Progenitor cell of endocrine pancreas (in vitro differentiated cells): ENCODE measurements at places on chromosomes 5 and 9. TPM values are rescaled to one million over a fixed set of nuclear protein-coding genes. Genes with fewer than 3 reads are reported as not detected.
A peak's percentile ranks its signal among the peaks of the same experiment; 100 is the strongest.

DNA sequence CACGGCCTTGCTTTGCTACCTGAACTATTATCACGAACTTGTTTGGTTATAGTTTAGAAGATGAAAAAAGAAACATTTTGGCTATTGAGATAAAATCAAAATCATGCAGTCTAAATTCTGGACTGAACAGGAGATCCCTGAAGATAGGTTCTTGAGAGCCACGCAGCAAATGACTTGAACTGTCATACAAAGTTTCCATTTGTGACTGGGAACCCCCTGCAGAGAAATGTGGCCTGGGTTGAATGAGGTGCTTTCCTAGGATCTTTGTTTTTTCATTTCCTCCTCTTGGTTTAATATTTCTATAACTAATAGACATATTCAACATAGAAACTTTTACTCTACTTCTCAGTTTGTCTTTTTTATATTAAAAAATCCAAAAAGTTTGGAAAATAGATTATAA lies 184.7 kb upstream of the TRPM3 start:
- no peaks in the 10 kb centered on the region for H3K27me3 ChIP-seq
- no peaks in the 10 kb centered on the region for H3K4me1 ChIP-seq
- H3K36me3 ChIP-seq, result no peaks in the 10 kb centered on the region

DNA sequence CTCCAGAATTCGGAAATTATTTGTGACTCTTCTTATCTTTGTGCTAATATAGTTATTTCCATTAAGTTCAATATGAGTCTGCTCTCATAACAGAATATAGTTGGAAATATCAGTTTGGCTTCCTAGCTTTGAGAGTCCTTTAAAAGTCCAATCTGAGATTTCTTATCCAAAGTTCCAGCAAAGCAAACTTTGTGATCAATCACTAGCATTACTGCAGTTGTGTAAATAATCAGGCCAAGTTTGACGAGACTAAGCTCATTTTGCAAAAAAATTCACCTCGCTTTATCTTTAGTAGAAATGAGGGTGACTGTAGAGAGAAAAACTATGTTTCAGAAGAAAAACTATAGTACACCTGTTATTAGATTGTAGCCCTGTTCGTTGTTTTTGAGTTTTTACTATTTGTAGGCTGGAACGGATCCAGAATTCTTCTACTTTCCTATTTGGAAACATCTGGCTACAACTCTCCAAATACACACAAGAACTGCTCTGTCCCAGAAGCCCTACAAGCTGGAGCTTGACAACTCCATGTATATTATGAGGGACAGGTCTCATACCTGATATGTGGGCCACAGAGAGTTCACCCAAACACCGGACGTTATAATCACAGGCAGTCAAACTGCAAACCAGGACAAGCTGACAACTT lies 47.8 kb downstream of the RAPGEF1 start:
- H3K4me3 ChIP-seq, result no peak overlapping the region
- peak overlapping the region; percentile 58 for H3K27ac ChIP-seq
- no peaks in the 10 kb centered on the region for H3K36me3 ChIP-seq
- no peak for DNase-seq
- H3K27me3 ChIP-seq, result no peaks in the 10 kb centered on the region

GRCh38 chr9:131951905-131952304 lies 127.8 kb downstream of the MED27 start:
- H3K36me3 ChIP-seq, result no peaks in the 10 kb centered on the region
- no peak for DNase-seq
- H3K27ac ChIP-seq, result no peak overlapping the region
- H3K27me3 ChIP-seq, result no peaks in the 10 kb centered on the region

DNA sequence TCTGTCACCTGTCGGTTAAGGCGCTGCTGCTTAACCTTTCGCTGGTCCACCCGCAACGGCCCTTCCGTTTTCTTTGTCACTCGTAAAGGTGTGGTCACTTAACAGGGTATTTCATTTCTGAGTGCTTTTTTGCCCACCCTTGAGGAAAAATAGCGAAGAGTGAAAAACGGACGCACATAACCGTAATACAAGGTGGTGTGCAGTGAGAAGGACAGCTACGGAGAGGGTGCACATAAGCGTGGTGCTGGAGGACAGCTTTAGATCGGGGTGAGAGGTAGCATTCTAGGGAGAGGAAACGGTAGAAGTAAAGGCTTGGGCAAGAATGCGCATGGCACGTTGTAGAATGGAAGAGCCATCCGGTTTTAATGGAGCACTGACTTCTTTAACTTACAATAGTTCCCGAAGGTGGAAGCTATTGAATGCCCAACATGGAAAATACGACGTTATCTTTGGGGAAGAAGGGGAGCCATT lies 761 bp downstream of the CCT5 start:
- peak overlapping the region; percentile 82 for H3K4me3 ChIP-seq
- DNase-seq, result no peak
- peaks cover 28% of the 10 kb centered on the region for H3K4me1 ChIP-seq

DNA sequence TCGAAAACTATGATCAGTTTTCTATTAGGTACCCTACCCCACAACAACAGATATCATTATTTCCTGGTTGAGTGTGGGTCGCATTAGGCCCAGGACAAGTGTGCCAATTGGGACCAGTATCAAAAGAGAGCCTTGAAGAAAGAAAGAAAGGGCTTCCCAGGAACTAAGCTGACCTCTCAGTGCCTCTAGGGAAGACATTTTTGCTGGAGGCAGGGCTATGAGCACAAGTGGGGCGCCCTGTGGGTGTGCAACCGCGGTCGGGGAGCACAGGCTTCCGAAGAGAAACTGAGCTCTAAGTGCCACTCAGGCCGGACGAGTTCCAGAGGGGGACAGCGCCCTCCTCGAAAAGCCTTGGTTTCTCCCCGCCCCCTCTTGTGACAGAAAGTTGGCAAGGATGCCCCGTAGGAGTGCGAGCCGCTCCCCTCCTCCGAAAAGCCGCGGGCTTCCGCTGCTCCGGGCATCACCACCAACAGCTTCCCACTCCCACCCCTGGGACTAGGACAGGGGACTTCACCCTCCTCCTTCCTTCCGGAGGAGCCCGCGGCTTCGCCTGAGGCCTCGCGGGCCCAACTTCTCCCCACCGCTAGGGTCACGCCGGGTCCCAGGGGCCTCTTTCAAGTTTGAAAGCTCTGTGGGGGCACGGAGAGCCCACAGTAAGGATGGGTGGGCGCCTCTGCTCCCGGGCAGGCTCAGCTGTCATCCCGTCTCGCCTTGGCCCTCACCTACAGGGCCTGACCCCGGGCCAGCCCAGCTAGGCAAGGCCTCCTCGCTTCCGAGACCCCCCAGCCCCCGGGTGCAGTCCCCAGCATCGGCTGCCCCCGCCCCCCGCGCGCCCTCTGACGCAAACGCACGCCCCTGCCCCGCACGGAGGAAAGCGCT lies 2.0 kb downstream of the NR2F1-AS1 start:
- peaks cover 11% of the 10 kb centered on the region for H3K4me1 ChIP-seq
- no peak overlapping the region for H3K27ac ChIP-seq
- peak overlapping the region; percentile 50 for H3K4me3 ChIP-seq
- no peak for DNase-seq
- no peaks in the 10 kb centered on the region for H3K36me3 ChIP-seq

- DNase-seq, result no peak
- peaks cover 3% of the 10 kb centered on the region for H3K4me1 ChIP-seq
- H3K27me3 ChIP-seq, result peaks cover 6% of the 10 kb centered on the region
- no peaks in the 10 kb centered on the region for H3K36me3 ChIP-seq
- H3K27ac ChIP-seq, result no peak overlapping the region
These were observed 7.6 kb downstream of the PAM start for GRCh38 chr5:102762562-102763227.

GRCh38 chr9:109568089-109568488 lies 70.0 kb upstream of the PTPN3 start:
- H3K36me3 ChIP-seq, result no peaks in the 10 kb centered on the region
- H3K4me1 ChIP-seq, result peaks cover 3% of the 10 kb centered on the region
- peaks cover 60% of the 10 kb centered on the region for H3K27me3 ChIP-seq
- H3K4me3 ChIP-seq, result no peak overlapping the region
- no peak overlapping the region for H3K27ac ChIP-seq

DNA sequence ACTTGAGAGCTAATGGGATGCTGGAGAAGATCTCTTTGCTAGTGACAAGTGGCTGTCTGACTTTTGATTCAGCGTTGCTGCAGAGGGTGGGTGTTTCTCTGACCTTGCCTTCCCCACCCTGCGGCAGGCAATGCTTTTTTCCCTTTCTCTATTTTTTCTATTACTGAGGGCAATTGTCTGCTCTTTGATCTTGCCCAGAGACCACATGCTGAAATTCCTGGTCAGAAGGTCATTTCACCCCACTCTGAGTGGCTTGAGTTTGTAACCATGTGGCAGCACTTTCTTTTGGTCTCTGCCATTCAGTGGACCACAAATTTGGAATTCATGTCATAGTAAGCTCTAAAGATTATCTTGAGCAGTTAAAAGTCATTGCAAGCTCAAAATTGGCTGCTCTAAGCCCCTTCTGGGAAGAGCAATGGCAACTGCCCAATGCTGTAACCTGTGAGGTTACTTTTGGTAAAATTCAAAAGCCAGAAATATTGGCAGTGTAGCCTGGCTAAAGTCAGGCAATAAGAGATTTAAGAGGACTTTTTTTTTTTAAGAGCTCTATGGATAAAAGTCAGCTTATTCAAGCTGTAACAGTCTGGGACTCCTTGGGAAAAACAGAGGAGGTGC lies 30.4 kb upstream of the MTMR12 start:
- DNase-seq, result no peak
- H3K4me1 ChIP-seq, result no peaks in the 10 kb centered on the region
- H3K36me3 ChIP-seq, result peaks cover 6% of the 10 kb centered on the region
- no peaks in the 10 kb centered on the region for H3K27me3 ChIP-seq
- no peak overlapping the region for H3K27ac ChIP-seq

- H3K4me1 ChIP-seq, result peaks cover 6% of the 10 kb centered on the region
- H3K36me3 ChIP-seq, result no peaks in the 10 kb centered on the region
- DNase-seq, result no peak
- H3K27ac ChIP-seq, result no peak overlapping the region
- no peak overlapping the region for H3K4me3 ChIP-seq
These were observed 21.6 kb upstream of the ANGPTL2 start for GRCh38 chr9:127143920-127144465.

- H3K36me3 ChIP-seq, result peaks cover 1% of the 10 kb centered on the region
- no peaks in the 10 kb centered on the region for H3K27me3 ChIP-seq
- H3K4me3 ChIP-seq, result no peak overlapping the region
- peaks cover 15% of the 10 kb centered on the region for H3K4me1 ChIP-seq
- H3K27ac ChIP-seq, result no peak overlapping the region
These were observed 45.2 kb downstream of the TLE4 start for GRCh38 chr9:79616971-79617370.

- H3K4me1 ChIP-seq, result peaks cover 28% of the 10 kb centered on the region
- peak overlapping the region; percentile 99 for H3K27ac ChIP-seq
- H3K27me3 ChIP-seq, result no peaks in the 10 kb centered on the region
- peak overlapping the region; percentile 94 for H3K4me3 ChIP-seq
- peaks cover 14% of the 10 kb centered on the region for H3K36me3 ChIP-seq
These were observed 326 bp downstream of the RIGI start for GRCh38 chr9:32525709-32526030.

DNA sequence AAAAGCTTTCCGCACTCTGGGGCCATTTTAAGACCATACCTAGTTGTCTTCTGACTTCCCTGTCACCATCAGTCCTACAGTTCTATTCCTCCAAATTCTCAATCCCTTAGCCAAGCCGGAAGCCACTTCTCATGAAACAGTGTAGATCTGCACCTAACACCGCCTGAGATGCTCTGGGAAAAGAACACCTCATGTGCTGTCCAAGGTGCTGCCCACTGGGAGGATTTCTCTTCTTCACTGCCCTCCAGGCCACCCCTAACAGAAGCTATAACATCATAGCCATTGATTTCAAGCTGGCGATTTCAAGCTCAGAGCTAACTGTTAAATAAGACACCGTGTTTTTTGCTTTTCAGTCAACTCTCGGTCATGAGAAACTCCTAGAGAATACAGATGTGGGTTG lies 559.3 kb downstream of the CCDC171 start:
- H3K4me1 ChIP-seq, result no peaks in the 10 kb centered on the region
- no peak overlapping the region for H3K27ac ChIP-seq
- H3K27me3 ChIP-seq, result no peaks in the 10 kb centered on the region
- H3K36me3 ChIP-seq, result no peaks in the 10 kb centered on the region
- no peak overlapping the region for H3K4me3 ChIP-seq
- DNase-seq, result no peak

GRCh38 chr5:54719384-54720283 lies 202.1 kb downstream of the SNX18 start:
- H3K4me3 ChIP-seq, result no peak overlapping the region
- no peak for DNase-seq
- H3K4me1 ChIP-seq, result no peaks in the 10 kb centered on the region
- no peaks in the 10 kb centered on the region for H3K36me3 ChIP-seq

GRCh38 chr5:137890845-137891244 lies 1.6 kb downstream of the PKD2L2 start:
- peak overlapping the region; percentile 92 for H3K27ac ChIP-seq
- DNase-seq, result no peak
- H3K4me1 ChIP-seq, result peaks cover 19% of the 10 kb centered on the region

GRCh38 chr5:60738461-60738860 lies 38.5 kb upstream of the DEPDC1B start:
- H3K27ac ChIP-seq, result no peak overlapping the region
- no peak for DNase-seq
- no peaks in the 10 kb centered on the region for H3K4me1 ChIP-seq

DNA sequence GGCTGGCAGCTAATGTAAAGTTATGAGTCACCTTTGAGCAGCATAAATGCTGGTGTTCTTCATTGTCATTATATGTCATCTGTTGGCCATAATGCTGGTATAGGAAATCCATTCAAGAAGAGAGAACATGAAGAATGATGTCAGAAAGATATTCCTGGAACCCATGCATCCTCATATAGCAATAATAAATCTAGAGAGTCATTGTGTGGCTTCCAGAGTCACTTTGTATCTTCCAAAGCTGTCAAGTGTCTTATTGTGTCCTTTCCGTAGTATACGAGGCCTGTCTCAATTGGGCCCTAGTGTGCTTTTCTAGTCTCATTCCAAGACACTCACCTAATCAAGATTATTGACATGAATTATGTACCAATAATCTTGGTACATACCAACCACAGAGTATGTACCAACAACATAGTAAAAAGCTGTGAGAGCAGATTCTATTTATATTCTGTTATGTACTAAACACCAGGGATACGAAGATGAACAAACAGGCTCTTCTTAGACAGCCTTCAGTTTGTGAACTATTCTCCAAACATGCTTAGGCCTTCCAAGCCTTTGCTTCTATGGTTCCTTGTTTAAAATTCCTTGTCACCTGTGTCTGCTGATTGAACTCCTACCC lies 110.1 kb downstream of the ERCC6L2 start:
- H3K4me3 ChIP-seq, result no peak overlapping the region
- peaks cover 28% of the 10 kb centered on the region for H3K36me3 ChIP-seq
- H3K27ac ChIP-seq, result no peak overlapping the region
- peaks cover 5% of the 10 kb centered on the region for H3K4me1 ChIP-seq

GHR gene
- 5.6 and 6.6 TPM in 2 replicates for total RNA-seq

RIC1 gene
- total RNA-seq, result 24.2 and 25.1 TPM in 2 replicates

SKP2 gene
- total RNA-seq, result 61.3 and 68.4 TPM in 2 replicates

PNPLA7 gene
- total RNA-seq, result 7.9 and 8.8 TPM in 2 replicates

SELENOP gene
- 85.3 and 86.3 TPM in 2 replicates for total RNA-seq

GLDC gene
- 11.1 and 11.3 TPM in 2 replicates for total RNA-seq

IL9 gene
- not detected in 2 replicates for total RNA-seq

CEL gene
- total RNA-seq, result 5.2 and 5.4 TPM in 2 replicates

ZNG1C gene
- 37.3 and 39.2 TPM in 2 replicates for total RNA-seq

TOMM5 gene
- 100 and 103 TPM in 2 replicates for total RNA-seq

PIP5K1B gene
- total RNA-seq, result 1.5 and 2.0 TPM in 2 replicates

RNF224 gene
- total RNA-seq, result 0.27 and 0.53 TPM in 2 replicates
